ENCODE measurements at places on chromosomes 3 and 15. TPM values are rescaled to one million over a fixed set of nuclear protein-coding genes. Genes with fewer than 3 reads are reported as not detected.
A peak's percentile ranks its signal among the peaks of the same experiment; 100 is the strongest.

- H3K4me1 ChIP-seq = no peaks in the 10 kb centered on the region
- no peak overlapping the region for H3K4me3 ChIP-seq
- H3K27ac ChIP-seq = no peak overlapping the region
- H3K27me3 ChIP-seq = no peaks in the 10 kb centered on the region
- DNase-seq = peak; percentile 69
- H3K36me3 ChIP-seq = no peaks in the 10 kb centered on the region
Observed at GRCh38 chr15:69719527-69720240, 267.1 kb downstream of the RPLP1 start.

- H3K27ac ChIP-seq = no peak overlapping the region
- no peaks in the 10 kb centered on the region for H3K36me3 ChIP-seq
- H3K4me1 ChIP-seq = no peaks in the 10 kb centered on the region
- DNase-seq = no peak
Observed at GRCh38 chr15:93477188-93477587, 388.2 kb upstream of the RGMA start.

- no peaks in the 10 kb centered on the region for H3K4me1 ChIP-seq
- H3K27me3 ChIP-seq = no peaks in the 10 kb centered on the region
- no peak for DNase-seq
- H3K36me3 ChIP-seq = no peaks in the 10 kb centered on the region
- no peak overlapping the region for H3K27ac ChIP-seq
Observed at GRCh38 chr3:186526256-186526606, 17.9 kb downstream of the CRYGS start.

- no peak overlapping the region for H3K4me3 ChIP-seq
- no peaks in the 10 kb centered on the region for H3K4me1 ChIP-seq
- DNase-seq = no peak
- no peaks in the 10 kb centered on the region for H3K27me3 ChIP-seq
Observed at GRCh38 chr15:43545426-43545825, 28.0 kb downstream of the MAP1A start.

DNA sequence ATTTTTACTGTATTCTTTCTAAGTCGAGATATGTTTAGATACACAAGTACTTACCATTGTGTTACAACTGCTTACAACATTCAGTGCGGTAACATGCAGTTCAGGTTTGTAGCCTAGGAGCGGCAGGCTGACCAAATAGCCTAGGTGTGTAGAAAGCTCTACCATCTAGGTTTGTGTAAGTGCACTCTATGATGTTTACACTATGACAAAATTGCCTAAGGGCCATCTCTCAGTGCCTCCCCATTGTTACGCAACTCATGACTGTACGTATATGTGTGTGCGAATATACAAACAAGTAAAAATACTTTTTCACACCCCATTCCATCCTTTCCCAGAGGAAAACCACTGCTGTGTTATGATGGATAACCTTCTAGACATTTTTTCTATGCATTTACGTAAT lies 44.3 kb downstream of the PXYLP1 start:
- H3K27me3 ChIP-seq = no peaks in the 10 kb centered on the region
- H3K4me1 ChIP-seq = peaks cover 12% of the 10 kb centered on the region
- no peak for DNase-seq
- no peak overlapping the region for H3K27ac ChIP-seq
- H3K4me3 ChIP-seq = no peak overlapping the region
- no peaks in the 10 kb centered on the region for H3K36me3 ChIP-seq

- no peaks in the 10 kb centered on the region for H3K27me3 ChIP-seq
- no peaks in the 10 kb centered on the region for H3K4me1 ChIP-seq
- DNase-seq = no peak
- H3K27ac ChIP-seq = no peak overlapping the region
- H3K4me3 ChIP-seq = no peak overlapping the region
Observed at GRCh38 chr3:157445857-157446256, 9.2 kb downstream of the PTX3 start.

DNA sequence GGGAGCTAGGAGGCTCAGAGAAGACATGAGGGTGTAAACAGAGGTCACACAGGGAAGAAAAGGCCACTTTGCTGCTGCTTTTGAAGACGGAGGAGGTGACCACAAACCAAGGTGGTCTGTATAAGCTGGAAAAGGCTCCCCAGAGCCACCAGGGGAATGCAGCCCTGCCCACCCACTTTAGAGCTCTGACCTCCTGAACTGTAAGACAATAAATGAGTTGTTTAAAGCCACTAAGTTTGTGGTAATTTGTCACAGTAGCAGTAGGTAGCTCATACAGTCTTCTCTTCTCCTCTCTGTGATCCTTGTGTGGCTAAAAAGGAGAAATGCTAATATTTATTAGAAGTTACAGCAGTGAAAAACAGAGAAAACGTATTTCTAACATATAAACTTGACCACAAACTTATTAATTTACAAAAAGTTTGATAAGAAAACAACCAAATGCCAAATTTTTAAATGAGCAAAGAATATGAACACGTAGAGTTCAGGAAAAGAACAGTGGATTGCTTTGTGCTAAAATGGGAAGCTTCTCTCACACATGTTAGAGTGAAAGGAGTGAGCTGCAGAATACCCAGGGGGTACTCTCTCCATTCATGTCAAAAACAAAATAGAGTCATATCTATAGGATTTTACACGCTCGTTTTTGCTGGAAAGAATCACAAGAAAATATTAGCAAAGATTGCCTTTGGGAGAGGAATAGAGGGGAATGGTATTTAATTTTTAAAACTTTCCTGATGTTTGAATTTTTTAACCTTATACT lies 71.0 kb downstream of the NOX5 start:
- H3K27me3 ChIP-seq = no peaks in the 10 kb centered on the region
- no peaks in the 10 kb centered on the region for H3K36me3 ChIP-seq
- no peak overlapping the region for H3K4me3 ChIP-seq
- no peak overlapping the region for H3K27ac ChIP-seq

DNA sequence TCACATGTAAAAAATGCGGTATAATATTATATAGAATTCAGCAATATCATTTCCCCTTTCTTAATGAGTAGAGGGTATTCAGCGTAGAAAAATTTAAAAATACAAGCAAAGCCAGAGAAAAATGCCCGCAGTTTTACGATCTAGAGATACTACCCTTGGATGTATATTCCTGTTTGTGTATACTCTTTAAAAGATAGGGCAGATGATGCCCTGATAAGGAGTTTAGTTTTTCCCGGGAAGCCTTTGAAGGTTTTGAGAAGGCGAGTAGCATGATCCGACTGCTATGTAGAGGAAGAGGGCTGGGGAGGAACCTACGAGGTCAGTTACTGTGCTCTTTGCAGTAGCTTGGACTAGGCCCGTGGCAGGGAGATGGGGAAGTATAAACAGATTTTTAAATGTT lies 1.2 kb downstream of the YEATS2 start:
- H3K27me3 ChIP-seq = no peaks in the 10 kb centered on the region
- H3K4me1 ChIP-seq = no peaks in the 10 kb centered on the region
- H3K27ac ChIP-seq = peak overlapping the region; percentile 89
- H3K4me3 ChIP-seq = peak overlapping the region; percentile 71
- no peak for DNase-seq

GRCh38 chr3:2090095-2090911 lies 8.4 kb upstream of the CNTN4 start:
- H3K27ac ChIP-seq = no peak overlapping the region
- DNase-seq = no peak

DNA sequence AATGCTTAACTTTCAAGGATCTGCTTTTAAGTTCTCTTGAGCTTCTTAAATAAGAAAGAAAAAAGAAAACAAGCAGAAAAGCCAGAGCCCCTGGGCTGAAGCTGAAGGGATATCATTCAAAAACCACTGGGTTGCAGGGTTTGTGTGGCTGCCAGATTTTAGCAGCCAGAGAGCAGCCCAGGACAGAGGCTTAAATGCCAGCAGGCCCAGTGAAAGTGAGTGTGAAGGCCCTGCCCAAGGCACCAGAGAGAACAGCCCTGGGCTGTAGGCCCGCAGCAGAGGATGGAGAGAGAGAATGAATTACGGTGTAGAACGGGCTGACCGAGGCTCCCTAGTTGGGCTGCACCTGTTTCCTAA lies 106.3 kb upstream of the BOC start:
- H3K27ac ChIP-seq = peak overlapping the region; percentile 42
- DNase-seq = no peak
- H3K27me3 ChIP-seq = no peaks in the 10 kb centered on the region
- H3K4me3 ChIP-seq = no peak overlapping the region

DNA sequence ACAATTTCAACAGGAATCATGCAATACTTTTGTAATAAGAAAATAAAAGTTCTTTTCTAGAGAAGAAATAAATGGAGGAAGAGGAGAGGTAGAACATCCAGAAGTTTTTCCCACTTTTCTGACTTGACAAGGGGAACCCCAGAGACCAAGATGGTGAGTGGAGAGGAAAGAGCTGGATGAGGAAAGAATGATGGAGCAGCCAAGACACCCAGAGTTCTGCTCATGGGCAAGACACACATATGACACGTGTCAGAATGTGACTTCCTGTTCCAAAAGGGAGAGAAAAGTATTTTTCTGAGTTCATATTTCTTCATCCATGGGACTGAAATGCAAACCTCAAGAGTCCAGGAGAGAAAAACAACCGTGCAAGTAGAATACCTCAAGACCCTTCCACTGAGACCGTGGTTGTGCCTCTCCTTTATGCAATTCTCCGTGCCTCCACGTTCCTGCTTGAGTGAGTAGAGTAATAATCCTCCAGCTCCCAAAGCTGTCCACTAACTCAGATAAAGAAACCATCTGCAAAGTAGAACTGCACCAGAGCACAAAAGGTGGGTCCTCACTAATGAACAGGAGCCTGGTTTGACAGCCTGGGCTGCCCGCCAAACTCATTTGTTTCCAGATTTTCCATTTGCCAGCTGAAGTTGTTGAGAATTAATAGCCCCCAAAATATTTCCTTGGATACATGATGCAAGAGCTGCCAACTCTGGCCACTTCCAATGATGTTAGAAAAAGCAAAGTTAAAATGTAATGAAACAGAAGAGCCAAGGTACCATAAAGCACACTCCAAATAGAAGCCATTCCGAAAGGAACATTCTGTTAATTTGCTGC lies 272.6 kb upstream of the IGF1R start:
- H3K4me3 ChIP-seq = no peak overlapping the region
- H3K4me1 ChIP-seq = no peaks in the 10 kb centered on the region
- no peak overlapping the region for H3K27ac ChIP-seq
- H3K36me3 ChIP-seq = no peaks in the 10 kb centered on the region
- DNase-seq = no peak

DNA sequence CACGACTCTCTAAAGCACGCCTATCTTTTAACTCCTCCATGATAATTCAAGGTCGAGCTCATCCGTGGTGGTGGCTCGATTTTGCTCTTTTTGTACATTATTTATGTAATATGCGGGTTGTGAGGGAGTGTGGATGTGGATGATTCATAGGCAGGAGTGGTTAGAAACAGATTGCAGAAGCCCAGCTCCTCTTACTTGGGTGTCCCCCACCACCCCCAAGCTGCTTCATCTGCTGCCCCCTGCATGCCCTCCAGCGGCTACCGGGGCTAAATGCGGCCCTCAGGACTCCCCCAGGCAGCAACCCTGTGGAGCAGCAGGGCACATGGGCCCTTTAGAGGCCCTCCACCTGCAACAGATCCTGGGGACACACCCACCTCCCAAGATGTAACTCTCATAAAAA lies 111.5 kb upstream of the SELENOK start:
- no peak overlapping the region for H3K4me3 ChIP-seq
- no peaks in the 10 kb centered on the region for H3K36me3 ChIP-seq
- no peak for DNase-seq
- no peaks in the 10 kb centered on the region for H3K27me3 ChIP-seq
- H3K4me1 ChIP-seq = no peaks in the 10 kb centered on the region

- no peaks in the 10 kb centered on the region for H3K4me1 ChIP-seq
- no peak for DNase-seq
- H3K27ac ChIP-seq = no peak overlapping the region
- no peaks in the 10 kb centered on the region for H3K27me3 ChIP-seq
- no peak overlapping the region for H3K4me3 ChIP-seq
- no peaks in the 10 kb centered on the region for H3K36me3 ChIP-seq
Observed at GRCh38 chr3:34102288-34102687, 303.9 kb downstream of the PDCD6IP start.

GRCh38 chr3:193777524-193777923 lies 184.5 kb downstream of the OPA1 start:
- H3K27me3 ChIP-seq = no peaks in the 10 kb centered on the region
- H3K4me1 ChIP-seq = peaks cover 4% of the 10 kb centered on the region
- H3K27ac ChIP-seq = no peak overlapping the region
- H3K4me3 ChIP-seq = no peak overlapping the region
- DNase-seq = no peak

GRCh38 chr3:195557322-195557721 lies 14.2 kb upstream of the PPP1R2 start:
- no peaks in the 10 kb centered on the region for H3K27me3 ChIP-seq
- no peaks in the 10 kb centered on the region for H3K36me3 ChIP-seq
- DNase-seq = no peak
- H3K27ac ChIP-seq = no peak overlapping the region

DNA sequence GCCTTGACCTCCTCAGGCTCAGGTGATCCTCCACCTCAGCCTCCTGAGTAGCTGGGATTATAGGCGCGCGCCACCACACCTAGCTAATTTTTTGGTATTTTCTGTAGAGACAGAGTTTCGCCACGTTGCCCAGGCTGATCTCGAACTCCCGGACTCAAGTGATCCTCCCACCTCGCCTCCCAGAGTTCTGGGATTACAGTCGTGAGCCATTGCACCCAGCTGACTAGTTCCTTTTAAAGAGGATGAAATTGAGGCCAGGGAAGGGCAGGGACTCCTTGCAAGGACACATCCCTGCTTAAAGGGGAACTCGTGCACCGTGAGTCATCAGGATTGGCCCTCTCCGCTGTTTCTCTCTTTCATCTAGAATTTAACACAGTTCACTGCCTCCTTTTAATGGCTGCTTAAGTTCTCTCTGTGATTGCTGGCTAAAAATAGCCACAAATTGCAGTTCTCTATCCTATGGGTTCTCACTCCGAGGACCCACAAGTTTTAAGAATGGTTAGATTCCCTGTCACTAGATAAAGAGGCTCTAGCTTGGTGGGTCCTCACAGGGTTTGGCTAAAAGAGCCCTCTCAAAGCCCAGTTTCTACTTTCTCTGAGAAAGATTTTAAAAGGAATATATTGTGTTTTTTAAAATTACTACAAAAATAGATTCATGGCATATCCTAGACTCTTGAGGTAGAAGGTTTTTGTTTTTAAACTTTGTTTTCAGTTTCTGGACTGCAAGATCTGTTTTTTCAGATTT lies 1.4 kb downstream of the CRTAP start:
- peaks cover under 1% of the 10 kb centered on the region for H3K36me3 ChIP-seq
- peaks cover 33% of the 10 kb centered on the region for H3K4me1 ChIP-seq
- H3K4me3 ChIP-seq = peak overlapping the region; percentile 85
- peak; percentile 94 for DNase-seq
- H3K27me3 ChIP-seq = no peaks in the 10 kb centered on the region
- peak overlapping the region; percentile 95 for H3K27ac ChIP-seq

DNA sequence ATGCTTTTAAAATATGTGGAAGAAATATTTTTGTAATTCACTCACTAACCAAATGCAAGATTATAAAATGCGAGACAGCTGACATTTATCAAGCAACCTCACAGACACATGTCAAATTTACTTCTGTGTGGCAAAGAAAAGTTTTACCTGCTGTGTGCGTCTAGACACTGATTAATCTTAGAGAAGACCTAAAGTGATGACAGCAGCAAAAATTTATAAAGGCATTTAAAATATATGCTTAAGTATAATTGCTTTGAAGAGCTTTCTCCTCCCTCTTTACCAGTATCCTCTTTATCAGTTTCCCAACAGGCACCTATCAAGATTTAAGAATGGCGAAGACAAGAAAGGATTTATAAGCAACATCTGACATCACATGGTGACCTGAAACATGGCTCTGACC lies 37.3 kb downstream of the UBP1 start:
- H3K4me1 ChIP-seq = no peaks in the 10 kb centered on the region
- peaks cover 83% of the 10 kb centered on the region for H3K36me3 ChIP-seq
- no peaks in the 10 kb centered on the region for H3K27me3 ChIP-seq
- no peak overlapping the region for H3K4me3 ChIP-seq
- H3K27ac ChIP-seq = no peak overlapping the region

Gene MESP2
- total RNA-seq = not detected

Gene TNNC1
- 68.6 TPM for total RNA-seq

Gene DENND4A
- total RNA-seq = 21.9 TPM

Gene GOLGA6L7
- total RNA-seq = not detected

Gene CNTN3
- total RNA-seq = 0.11 TPM

Gene FBXL2
- 33.4 TPM for total RNA-seq
